ENCODE measurements at places on chromosomes 5 and 9.

- no peak for DNase-seq
Measured at GRCh38 chr5:61993295-61993927, 312.6 kb upstream of the KIF2A start.

DNA sequence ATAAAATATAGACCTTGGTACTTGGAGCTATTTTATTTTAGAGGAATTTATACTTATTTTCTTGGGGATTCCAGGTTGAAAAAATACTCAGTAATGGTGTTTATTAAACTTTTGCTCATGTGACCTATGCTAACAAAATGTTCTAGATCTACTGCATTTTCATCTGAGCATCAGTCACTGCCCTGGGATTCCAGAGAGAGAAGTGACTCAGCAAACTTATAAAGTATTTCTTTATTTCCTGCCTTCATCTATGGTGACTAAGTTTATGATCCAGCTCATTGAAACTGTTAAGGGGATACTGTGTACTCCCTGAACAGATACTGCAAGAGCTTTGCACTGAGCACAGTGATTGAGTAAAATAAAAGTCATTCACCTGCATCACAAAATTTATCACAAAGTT, 298.5 kb upstream of the CDH18 start:
- no peak for DNase-seq

DNA sequence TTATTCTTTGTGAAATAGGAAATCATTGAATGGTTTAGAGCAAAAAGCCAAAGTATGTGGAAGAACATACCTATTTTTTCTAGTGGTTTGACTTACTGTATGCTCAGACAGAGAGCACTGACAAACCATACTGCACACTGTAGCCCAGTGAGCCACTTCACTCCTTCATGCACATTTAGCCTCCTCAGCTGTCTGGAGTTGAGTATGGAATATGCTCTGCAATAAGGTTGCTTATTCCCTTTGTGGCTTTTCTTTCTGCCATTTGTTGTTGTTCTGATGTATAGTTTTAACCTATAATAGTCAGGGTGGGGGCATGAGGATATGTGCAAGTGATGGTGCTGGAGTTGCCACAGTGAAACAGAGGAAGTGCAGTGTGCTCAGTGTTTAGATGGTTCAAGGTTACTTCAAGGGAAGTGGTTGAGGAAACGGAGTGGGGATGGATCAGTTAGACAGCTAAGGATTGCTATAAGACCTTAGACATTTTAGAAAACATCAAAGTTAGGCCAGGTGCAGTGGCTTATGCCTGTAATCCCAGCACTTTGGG, 100.7 kb downstream of the CDC42SE2 start:
- no peak for DNase-seq

- no peak for DNase-seq
Measured at GRCh38 chr5:112264666-112265065, 154.4 kb downstream of the EPB41L4A start.

- no peak for DNase-seq
Measured at GRCh38 chr5:7759257-7759871, 91.6 kb downstream of the CFAP90 start.

- DNase-seq: peak; percentile 80
Measured at GRCh38 chr5:132437604-132438266, 52.8 kb downstream of the IRF1 start.

DNA sequence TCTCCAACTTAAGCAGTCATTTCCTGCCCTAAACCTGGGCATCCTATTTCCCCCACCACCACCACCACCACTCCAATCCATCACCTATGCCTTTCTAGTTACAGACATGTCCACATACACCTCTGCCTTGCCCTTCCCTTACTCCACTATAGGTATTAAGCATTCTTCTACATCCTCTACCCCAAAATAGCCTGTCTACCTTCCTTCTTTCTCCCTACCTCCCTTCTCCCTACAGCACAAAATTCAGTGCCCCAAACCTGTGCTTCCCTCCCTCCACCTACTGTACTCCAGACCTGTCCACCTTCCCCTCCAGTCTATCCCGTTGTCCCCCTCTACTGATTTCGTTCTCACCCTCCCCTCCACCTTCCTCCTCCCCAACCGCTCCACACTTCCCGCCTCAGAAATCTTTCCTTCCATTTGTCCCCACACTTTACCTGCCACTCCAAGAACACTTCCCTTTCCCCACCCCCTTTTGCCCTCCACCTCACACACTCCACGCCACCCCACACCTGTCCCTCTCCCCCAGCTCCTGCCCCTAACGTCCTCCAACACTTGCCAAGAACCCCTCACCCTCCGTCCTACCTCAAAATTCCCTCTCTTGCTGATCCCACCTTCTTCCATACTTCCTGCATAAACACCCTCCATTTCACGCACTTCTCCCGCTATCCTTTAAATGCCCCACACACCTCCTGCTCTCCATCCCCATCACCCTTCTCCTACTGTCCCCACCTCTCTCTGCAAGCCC, 1.6 kb downstream of the STRBP start:
- DNase-seq: no peak

DNA sequence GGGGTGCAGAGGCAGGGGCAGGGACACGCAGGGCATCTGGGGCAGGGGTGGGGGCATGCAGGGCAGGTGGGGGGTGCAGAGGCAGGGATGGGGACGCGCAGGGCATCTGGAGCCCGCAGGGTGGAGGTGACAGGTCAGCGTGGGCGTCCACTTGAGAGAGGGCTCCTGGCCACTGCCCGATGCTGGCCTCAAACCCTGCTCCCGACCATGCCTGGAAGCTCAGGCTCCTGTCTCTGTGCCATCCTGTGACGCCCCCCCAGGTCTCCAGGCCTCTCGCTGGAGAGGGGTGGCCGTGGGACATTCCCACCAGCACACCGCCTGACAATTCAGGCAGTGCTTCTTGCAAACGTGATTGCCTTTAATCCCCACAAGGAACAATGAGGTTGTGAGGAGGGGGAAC, 33.0 kb downstream of the ZDHHC11B start:
- DNase-seq: no peak

GRCh38 chr5:1763960-1764605, 35.6 kb downstream of the MRPL36 start:
- no peak for DNase-seq

DNA sequence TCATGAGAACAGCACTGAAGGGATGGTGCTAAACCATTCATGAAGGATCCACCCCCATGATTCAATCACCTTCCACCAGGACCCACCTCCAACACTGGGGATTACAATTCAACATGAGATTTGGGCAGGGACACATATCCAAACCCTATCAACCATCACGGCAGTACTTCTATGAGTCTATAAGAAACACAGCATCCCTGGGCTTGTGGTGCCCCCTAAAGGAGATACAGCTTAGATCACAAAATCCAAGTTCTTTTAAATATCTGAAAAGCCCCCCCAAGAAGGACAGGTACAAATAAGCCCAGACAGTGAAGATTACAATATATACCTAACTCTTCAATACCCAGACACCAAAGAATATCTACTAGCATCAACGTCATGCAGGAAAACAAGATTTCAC, 233.7 kb upstream of the ADRA1B start:
- DNase-seq: no peak

GRCh38 chr5:35129276-35129675, 81.5 kb upstream of the AGXT2 start:
- peak; percentile 93 for DNase-seq

DNA sequence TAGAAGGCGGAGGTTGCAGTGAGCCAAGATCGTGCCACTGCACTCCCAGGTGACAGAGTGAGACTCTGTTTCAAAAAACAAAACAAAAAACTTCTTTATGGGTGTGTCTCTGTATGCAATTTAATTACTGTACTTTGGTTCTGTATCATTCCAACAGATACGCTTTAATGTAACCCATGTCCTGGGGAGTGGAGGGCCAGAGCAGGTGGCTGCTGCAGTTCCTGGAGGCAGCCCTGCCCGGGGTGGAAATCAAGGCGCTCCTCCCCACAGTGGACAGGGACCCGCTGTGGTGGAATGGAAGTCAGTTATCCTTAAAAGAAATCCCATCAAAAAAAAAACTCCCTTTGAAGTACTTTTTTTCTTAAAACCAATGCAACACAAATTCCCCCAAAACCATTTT, 1.9 kb downstream of the DAP start:
- DNase-seq: no peak

- no peak for DNase-seq
Measured at GRCh38 chr5:122500245-122501088, 188.4 kb downstream of the SNCAIP start.

DNA sequence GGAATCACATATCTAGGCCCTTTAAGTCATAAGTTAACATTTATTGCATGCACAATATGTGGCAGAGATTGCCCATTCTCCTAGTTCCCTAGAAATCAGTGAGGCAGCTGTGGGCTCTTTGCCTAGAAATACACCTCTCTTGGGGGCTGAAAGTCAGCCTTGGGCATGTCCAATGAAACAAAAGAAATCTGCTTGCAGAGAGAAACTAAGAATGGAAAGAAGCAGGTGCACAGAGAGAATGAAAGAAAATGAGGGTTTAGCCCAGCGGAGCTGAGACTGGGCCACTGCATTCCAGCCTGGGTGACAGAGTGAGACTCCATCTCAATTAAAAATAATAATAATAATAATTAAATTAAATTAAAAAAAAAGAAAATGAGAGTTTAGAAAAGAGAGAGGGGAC, 57.3 kb upstream of the DAB2 start:
- DNase-seq: no peak

DNA sequence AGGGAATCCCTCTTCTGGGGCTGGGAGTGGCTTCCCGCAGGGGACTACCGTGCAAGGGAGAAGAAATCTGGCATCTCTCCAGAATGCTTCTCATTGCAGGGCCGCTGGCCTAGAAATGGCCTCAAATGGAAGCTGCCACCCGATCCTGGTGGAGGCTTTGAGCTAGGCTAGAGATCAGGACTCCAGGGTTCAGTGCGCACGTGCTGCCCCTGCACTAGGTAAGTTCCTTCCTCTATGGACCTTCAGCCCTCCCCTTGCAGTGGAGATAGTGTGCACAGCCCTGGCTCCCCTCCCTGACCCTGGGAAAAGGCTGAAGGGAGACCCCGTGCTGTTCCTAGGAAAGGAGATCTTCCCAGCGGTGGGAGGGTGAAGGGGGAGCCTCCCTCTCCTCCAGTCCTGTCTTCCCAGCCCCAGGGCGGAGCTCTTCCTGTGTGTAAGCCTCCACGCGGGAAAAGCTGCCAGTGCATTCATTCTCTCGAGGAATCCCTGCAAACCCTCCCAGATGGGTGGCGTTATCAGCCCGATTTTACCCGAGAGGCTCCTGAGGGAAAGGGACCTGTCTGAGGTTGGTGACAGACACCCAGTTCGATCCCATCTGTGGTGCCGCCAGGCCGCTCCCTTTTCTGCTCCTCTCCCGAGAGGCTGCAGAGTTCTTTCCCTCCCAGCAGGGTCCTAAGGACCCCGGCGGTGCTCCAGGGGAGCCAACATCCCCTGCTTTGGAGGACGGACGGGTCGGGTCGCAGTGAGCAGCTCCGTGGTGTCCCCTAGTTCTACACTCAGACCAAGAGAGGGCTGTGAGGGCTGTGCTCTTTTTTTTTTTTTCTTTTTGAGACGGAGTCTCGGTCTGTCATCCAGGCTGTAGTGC, 1.4 kb upstream of the CERCAM start:
- DNase-seq: no peak

GRCh38 chr9:107963246-107963645, 473.7 kb upstream of the KLF4 start:
- no peak for DNase-seq

DNA sequence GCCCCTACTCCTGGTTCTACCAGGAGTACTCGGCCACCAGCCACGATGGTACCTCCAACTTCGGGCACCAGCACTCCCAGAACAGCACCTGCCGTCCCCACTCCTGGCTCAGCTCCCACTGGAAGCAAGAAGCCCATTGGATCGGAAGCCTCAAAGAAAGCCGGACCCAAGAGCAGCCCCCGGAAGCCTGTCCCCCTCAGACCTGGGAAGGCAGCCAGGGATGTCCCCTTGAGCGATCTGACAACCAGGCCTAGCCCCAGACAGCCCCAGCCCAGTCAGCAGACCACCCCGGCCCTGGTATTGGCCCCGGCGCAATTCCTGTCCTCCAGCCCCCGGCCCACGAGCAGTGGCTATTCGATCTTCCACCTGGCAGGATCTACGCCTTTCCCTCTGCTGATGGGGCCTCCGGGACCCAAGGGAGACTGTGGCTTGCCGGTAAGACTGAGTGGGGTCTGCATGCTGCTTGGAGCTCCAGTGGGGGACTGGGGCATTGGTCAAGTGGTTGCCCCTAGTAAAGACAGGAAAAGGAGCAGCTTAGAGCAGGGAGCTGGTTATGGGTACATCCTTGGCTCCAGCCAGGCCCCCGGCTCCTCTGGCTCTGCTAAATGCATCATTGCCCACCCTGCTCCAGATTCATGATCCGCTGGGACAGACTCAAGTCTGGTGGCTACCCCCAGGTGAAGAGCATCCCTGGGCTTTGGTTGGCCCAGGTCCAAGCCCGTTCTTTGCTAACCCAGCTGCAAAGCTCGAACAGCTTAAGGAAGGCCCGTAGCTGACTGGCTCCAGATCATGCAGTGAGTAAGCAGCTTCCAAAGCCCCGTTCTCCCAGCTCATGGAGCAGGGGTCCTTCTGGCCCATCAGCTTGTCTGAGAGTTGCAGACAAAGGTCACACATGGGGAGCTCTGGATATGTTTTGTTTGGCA, 14.0 kb downstream of the COL27A1 start:
- DNase-seq: no peak

DNA sequence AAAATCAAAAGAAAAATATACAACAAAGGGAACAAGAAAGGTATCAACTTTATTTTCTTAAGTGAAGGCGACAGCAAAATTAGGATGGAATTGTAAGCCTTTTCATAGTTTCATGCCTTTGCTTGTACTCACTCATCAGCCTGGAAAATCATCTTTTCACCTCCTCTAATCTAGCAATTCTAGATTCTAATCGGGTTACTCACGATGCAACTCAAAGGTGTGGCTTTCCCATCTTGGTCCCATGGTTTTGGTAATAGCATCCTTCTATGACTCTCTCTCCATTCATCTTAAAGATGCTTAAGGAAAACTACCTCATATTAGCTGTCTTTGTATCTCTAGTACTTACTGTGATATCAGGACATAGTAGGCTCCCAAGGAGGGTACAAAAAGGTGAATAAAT, 30.5 kb downstream of the DNAH5 start:
- DNase-seq: no peak

- DNase-seq: no peak
Measured at GRCh38 chr9:130459941-130460669, 15.3 kb downstream of the ASS1 start.

DNA sequence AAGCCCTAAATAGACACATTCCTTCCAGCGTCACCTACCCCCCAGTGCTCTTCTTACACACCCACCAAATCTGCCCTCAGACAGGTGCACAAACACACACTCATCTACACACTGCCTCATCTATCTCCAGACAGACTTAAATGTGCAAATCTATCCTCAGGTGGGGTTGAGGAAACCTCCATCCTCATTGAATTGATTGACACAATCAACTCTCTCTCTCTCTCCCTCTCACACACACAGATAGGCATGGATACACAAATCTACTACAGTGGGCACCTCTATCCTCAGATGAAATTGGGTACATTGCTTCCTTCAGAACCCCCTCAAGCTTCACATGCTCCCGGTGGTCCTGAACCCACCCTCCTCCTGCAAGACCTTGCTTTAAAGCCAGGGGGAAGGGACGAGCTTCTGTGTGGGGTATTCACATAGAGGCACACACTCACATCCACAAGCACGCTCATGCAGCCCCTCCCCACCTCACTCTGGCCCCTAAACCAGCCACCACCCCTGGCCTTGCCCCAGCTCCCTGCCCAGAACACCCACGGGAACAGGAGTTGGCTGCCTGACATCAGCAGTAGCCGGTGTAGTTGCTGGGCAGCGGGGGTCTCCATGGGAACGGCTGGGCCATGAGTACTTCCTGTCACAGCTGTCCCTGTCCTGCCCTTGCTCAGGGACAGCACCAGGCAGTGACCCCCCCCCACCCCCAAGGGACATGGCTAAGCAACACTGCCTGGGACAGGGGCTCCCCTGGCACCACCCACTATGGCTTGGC, 22.8 kb downstream of the PCDH1 start:
- DNase-seq: no peak
